ENCODE measurements at places on chromosomes 7 and 10. TPM values are rescaled to one million over a fixed set of nuclear protein-coding genes. Genes with fewer than 3 reads are reported as not detected.

CAMK1D gene
- total RNA-seq, result 6.2 TPM

LRRC4 gene
- 0.06 TPM for total RNA-seq

GALNT17 gene
- not detected for total RNA-seq

PRSS37 gene
- total RNA-seq, result not detected
